CD4-positive, alpha-beta T cell (primary cell): ENCODE measurements at places on chromosomes 7 and 10.

DNA sequence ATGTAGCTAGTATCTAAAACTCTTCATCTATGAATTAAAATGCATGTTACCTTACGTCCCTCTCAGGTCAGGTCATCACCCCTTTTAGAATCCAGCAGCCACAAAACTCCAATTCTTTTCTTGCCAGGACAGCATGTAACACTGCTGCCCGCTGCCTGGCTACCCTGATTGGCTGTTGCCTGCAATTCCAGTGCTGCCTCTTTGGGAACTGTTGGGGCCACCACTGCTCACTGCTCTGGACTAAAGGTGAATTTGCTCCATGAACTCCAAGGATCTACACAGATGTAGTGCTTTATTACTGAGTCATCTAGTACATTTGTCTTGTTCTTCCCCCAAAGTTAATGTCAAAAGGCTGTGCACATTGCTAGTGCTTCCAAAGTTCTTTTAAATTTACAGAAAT is 40.4 kb downstream of the SCIN start:
- no peak for DNase-seq

- DNase-seq, result peak; percentile 64
Observed at GRCh38 chr10:118459642-118460193, 117.6 kb upstream of the FAM204A start.

DNA sequence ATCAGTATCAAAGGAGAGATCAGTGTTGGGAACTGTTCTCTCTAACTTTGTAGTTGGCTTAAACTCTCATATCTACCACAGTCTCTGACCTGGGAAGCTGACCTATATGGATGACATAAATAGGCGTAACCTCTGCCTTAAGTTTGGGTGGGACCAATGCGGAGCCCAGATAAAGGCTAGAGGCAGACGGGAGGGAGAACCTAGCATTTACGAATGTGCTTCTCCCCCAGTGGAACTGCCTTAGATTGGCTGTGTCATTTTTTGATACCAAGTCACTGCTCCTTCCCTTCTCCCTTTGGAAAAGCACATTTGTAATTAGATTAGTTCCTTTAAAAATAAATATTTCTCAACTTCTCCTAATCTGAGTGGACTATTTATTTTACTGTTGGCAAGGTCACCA is 23.7 kb upstream of the LRRN3 start:
- DNase-seq, result no peak

DNA sequence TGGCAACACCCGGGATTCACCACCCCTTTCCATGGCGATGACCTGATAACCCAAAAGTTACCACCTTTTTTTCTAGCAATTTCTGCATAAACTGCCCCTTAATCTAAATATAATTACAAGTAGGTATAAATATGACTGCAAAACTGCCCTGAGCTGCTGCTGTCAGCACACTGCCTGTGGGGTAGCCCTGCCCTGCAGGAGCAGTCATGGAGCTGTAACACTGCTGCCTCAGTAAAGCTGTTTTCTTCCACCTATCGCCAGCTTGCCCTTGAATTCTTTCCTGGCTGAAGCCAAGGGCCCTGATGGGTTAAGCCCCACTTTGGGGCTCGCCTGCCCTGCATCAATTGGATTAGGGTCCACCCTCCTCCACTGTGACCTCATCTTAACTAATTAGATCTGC is 368.8 kb downstream of the SFMBT2 start:
- DNase-seq, result no peak

DNA sequence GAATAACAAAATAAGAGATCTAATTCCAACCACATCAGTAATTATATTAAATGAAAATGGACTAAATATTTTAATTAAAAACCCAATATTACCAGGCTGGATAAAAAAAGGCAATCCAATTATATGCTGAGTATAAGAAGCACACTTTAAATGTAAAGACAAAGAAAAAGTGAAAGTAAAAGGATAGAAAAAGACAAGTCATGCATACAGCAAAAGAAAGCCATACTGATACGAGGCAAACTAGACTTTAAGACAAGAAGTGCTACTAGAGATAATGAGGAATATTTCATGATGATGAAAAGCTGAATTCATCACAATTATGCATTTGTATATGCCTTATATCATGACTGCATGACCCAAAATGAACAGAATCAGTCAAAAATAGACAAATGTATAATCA is 628.6 kb downstream of the PHTF2 start:
- no peak for DNase-seq

DNA sequence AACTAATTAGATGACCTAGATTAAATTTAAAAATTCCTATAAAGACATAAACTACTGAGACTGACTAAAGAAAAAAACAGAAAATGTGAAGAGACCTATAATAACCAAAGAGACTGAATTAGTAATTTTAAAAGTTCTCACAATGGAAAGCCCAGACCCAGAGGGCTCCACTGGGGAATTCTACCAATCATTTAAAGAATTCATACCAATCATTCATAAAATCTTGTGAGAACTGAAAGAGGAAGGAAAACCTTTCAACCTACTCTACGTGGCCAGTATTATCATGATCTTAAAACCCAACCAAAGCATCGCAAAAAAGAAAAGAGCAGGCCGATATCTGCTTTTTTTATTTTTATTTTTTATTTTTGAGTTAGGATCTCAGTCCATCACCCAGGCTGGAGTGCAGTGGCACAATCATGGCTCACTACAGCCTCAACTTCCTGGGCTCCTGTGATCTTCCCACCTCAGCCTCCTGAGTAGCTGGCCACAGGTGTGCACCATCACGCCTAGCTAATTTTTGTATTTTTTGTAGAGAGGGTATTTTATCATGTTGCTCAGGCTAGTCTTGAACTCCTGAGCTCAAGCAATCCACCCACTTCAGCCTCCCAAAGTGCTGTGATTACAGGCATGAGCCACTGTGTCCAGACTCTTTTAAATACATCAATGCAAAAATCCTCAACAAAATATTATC is 48.6 kb downstream of the DGKI start:
- DNase-seq, result no peak

DNA sequence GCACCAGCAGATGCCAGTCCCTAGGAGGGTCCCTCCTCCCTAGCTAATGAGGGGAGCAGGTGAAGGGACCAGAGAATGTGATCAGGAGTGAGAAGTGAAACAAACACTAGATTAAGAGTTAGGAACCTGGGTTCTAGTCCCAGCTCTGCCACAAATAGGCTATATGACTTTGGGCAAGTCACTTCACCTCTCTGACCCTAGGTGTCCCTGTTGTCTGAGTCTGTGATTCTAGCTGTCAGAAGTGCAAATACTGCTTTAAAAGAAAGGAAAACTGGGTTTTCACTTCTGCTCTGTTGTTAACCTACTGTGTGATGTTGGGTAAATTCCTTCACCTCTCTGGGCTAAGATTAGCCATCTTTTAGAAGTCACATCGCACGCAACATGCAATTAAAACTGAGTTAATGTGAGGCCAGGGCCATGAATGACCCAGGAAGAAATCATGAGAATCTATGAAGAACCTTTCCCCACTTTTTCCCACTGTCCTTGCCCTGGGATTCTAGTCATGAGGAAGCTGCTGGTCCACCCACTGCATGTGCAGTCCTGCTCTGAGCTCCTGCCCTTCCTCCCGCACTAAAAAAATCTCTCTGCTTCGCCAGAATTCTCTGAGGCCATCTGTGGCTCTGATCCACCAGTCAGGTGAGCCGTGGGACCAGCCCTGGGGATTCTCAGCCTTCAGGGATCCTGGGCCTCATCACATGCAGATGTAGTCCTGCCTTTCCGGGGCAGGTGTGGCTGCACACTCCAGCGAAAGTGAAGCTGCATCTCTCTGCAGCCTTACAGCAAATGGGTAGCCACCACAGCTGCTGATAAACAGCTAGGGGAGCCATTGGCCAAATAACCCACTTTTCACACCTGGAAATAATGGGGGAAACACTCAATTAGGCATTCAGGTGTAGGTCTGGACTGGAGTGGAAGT is 181.7 kb downstream of the PLXNA4 start:
- no peak for DNase-seq

DNA sequence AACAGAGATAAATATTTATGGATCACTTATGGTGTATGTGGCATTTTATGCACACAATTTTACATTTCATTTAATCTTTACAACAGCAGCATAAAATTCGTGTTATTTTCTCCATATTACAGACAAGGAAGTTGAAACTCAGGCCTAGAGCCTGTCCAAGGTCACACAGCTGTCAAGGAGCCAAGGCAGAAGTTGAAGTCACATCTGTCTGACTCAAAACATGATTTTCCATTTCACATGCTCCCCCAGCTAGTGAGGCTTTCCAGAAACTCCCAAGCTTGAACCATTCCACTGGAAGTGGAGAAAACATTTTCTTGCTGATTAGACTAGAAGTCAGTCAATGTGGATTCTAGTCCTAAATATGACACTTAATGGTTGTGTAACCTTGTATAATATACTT is 110.5 kb downstream of the HECTD2 start:
- no peak for DNase-seq

GRCh38 chr7:12812111-12812510 is 124.7 kb downstream of the ARL4A start:
- DNase-seq, result no peak

DNA sequence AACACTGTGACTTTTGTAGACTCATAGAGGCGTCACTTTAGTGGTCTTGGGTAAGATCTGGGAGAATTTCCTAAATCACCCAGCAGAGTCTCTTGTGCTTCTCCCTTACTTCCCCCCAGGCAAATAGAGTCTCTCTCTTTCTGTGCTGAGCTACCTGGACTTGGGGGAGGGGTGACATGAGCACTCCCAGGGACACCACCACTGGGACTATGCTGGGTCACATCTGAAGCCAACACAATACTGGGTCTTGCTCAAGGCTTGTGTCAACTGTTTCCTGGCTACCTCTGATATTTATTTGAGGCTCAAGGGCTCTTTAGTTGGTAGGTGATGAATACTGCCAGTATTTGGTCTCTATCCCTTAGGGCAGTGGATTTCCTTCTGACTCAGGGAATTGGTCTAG is 214.6 kb upstream of the TPK1 start:
- no peak for DNase-seq

- DNase-seq, result no peak
Observed at GRCh38 chr7:803243-803635, 29.0 kb upstream of the SUN1 start.

DNA sequence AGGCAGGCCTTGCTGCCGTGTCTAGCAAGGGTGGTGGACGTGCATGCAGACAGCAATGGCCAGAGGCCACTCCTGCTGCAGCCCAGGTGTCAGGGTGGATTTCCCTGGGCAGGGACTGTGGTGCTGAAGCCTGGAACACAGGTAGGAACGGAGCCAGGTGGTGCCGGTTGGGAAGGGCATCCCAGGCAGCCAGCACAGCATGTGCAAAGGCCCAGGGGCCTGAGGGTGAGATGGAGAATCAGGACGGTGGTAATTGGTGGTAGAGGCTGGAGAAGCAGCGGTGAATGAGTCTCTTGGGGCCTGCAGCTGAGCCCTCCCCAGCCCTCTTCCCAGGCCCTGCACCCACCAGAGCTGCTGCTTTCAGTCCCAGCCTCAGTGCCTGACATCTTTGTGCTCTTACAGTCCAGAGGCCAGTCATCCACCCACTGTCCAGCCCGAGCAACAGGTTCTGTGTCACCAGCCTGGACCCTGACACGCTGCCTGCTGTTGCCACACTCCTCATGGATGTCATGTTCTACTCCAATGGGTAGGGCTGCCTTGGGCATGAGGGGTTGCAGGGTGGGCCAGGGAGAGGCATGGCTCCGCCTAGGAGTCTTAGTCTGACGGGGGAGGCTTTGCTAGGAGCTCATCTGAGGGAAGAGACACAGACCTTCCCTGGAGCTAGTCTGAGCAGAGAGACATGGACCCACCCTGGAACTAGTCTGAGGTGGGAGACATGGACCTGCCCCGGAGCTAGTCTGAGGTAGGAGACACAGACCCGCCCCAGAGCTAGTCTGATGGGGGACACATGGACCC is 54.3 kb downstream of the CASTOR2 start:
- no peak for DNase-seq

DNA sequence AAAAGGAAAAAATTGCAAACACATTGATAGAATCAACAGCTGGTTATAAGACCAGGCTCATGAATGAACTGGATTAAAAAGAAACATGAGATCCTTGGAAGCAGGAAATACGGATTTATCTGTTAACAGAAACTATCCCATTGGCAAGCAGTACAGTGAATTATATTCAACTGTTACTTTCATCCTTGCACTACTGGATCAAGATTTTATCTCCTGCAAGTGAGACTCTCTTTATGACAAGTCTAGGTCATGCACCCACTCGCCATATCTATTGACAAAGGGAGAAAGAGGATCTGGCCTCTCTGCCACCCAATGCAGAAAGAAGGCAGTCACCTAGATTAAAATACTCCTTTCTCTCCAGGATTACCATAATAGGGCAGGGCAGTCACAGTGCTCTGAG is 41.4 kb downstream of the CSTF2T start:
- no peak for DNase-seq

DNA sequence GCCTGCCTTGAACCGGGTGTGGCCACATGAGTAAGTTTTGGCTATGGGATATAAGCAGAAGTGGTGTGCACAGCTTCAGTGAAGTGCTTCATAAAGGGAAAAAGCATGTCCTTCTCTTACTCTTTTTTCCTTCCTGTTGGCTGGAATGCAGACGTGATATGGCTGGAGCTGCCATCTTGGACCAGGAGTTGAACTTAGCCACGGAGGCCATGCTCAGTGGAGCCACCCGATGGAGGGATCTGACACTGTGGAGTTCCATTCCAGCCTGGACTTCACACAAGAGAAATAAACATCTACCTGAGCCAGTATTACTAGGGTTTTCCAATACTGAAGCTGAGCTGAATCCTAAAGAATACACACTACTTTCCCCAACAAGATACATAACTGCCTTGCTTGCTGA is 52.3 kb downstream of the CCDC3 start:
- DNase-seq, result no peak

DNA sequence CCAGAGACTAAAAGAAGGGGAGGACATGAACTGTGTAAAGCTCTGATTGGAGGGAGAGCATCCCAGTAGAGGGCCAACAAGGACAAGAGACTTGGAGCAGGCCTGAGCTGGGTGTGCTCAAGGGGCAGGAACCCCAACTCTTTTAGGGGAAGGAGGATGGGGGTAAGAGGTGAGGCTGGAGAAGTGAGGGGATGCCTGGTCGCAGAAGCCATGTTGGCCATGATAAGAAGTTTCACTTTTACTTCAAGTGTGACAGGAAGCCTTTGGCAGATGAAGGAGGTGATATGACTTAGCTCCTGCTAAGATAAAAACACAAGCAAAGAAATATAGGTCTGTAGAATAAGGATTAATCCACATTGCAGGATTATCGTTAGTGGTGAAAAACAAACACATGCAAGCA is 208.3 kb downstream of the JAZF1 start:
- no peak for DNase-seq

DNA sequence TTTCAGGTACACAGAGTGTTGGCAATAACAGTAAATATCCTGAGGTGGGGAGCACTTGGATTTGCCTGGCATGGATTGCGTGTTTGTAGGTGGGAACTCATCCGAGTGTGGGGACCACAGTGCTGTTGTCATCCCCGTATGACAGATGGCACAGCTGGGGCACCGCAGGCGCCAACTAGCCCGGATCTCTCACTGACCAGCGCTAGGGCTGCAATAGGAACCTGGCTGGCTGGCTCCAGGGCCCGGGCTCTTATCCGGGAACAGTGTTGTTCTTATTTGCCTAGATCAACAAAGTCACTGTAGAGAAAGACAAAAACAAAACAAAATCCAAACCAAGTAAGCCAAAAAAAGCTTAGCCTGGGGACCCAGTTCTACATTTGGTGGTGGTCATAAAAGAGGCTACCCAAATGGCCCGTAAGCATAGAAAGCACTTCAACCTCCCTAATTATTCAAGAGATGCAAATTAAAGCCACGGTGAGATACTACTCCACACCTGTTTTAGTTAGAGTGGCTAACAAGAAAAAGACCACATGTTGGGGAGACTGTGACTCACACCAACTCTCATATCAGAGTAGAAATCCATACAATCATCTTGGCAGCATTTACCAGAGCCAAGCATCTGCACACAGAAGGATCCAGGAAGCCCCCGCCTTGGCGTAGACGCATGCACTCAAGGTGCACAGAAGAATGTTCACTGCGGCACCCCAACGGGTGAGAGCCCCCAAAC is 27.2 kb upstream of the PFKFB3 start:
- DNase-seq, result no peak
